Colonic mucosa (tissue), 4 donors: ENCODE measurements at places on chromosomes 16 and 17. TPM values are rescaled to one million over a fixed set of nuclear protein-coding genes. Genes with fewer than 3 reads are reported as not detected.

CAPNS2 gene
- total RNA-seq, result 0.42 TPM

PTX4 gene
- total RNA-seq, result not detected

CSF3 gene
- total RNA-seq, result 0.37 TPM

WNT9B gene
- total RNA-seq, result not detected

YBX2 gene
- 22.1 TPM for total RNA-seq

C17orf107 gene
- 0.74 TPM for total RNA-seq

PRKCB gene
- 10.7 TPM for total RNA-seq

DNA sequence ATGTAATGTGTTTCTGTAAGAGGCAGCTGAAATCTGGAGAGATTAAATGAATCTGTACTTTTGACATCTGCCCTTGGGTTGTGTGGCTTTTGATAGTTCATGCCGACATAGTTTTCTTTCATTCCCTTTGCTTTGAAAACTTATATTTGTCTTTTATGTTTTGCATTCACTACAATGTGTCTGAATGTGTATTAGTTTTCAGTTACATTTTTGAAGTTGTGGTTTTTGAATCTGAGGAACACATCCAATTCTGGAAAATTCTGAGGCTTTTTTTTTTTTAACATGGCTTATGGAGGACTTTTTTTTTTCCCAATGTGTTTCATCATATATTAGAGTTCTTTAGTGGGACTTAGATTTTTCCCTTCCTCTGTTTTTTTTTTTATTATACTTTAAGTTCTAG is 683.7 kb upstream of the SOX9 start:
- DNase-seq, result no peak

- no peak for DNase-seq
Observed at GRCh38 chr17:31401456-31402254, 10.2 kb downstream of the RAB11FIP4 start.

SDK2 gene
- 1.2 TPM for total RNA-seq

DNA sequence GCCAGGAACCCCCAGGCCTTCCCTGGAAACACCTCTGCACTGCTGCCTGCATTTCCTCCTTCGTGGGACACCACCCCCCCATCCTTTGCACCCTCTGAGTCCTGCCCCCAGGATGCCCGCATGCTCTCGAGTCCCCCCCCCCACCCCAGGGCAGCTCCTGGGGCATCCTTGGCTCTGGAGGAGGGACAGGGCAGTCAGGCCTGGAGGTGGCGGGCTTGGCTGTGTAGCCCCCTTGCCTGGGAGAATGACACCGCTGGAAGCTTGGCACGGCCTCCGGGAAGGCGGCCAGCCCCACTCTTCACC is 98.9 kb upstream of the GSE1 start:
- DNase-seq, result peak; percentile 51

- no peak for DNase-seq
Observed at GRCh38 chr17:81028506-81028858, 6.5 kb upstream of the BAIAP2 start.

DNA sequence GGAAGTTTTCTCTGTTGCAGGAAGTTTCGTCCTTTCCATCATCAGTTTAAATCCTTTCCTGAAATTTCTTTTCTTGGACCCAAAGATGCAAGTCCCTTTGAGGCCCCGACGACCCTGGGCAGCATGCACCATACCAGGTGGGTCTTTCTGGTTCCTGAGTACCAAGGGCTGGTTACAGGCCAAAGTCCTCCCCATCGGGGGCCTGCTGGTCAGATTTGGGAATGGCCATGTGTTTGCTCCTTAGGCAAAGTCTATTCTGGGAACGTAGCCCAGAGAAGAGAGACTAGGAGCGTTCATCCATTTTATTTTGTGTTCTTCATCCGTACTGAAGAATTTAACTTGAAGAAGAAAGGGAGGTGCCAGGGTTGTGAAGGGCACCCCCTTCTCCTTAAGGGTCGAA is 17.5 kb upstream of the ADAM11 start:
- DNase-seq, result no peak

DNA sequence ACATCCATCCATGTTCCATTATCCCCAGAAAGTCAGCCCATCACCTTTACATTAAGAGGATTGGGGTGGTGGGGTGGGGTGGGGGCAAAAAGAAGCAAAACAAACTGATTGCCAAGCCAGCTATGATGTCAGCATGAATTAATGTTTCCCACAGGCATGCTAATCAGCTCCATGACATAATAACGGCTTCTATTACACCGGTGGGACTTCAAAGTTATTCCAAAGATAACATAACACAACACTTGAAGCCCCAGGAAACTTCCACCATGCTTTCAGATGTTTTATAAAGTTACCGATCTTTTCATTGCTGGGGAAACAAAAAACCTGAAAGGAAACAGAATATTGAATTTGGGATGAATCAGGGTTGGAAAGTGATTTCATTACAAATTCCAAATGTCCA is 155.9 kb upstream of the IRX5 start:
- no peak for DNase-seq

MT1A gene
- 10.2 TPM for total RNA-seq

PRSS21 gene
- 1.1 TPM for total RNA-seq

DNA sequence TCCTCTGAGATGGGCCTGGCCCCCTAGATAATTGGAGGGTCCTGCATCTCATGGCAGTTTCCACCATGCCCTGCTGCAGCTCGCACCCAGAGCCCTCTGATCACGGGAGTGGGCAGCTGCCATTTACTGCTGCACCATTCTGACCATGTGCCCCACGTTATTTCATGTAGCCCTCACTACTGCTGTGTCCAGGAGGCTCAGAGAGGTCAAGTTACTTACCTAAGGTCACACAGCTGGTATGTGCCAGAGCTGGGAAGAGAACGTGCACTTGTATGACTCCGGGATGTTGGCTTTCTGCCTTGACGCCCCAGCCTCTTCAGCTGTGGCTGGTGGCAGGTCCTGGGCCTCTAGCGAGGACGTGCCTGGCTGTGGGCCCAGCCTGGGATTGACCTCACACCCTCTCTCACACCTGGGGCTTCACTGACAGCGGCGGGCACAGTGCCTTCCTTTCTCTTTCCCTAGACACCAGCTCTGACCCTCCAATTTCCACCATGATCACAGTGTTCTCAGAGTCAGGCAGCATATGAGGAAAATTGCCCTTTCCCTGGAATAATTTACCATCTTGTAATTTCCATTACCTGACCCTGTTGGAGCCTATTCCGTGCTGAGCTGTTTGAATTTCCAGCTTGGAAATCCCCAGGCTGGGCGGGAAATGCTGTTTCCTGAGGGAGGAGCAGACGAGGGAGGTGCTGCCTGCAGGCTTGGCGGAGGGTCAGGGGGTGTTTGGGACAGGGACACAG is 18.5 kb upstream of the DOC2B start:
- DNase-seq, result no peak

- no peak for DNase-seq
Observed at GRCh38 chr16:12461971-12462370, 341.7 kb downstream of the CPPED1 start.

DNA sequence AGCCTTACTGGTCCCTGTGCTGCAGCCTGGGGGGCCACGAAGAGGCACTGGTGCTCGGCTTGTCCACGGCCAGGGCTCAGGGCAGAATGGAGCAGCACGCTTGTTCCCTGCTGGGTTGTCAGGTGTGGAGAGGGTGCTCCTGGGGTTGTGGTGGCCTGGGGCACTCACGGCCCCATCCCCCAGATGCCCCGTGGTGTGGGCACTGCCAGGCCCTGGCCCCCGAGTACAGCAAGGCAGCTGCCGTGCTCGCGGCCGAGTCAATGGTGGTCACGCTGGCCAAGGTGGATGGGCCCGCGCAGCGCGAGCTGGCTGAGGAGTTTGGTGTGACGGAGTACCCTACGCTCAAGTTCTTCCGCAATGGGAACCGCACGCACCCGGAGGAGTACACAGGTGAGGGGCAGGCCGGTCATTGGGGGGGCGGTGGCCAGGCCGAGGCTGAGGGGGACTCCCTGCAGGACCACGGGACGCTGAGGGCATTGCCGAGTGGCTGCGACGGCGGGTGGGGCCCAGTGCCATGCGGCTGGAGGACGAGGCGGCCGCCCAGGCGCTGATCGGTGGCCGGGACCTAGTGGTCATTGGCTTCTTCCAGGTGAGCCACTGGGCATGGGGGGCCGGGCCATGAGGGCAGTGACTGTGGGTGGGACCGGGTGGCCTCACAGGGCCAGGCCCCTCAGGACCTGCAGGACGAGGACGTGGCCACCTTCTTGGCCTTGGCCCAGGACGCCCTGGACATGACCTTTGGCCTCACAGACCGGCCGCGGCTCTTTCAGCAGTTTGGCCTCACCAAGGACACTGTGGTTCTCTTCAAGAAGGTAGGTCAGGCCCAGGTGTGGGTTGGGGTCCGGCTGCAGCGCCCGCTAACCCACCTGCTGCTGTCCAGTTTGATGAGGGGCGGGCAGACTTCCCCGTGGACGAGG is 1.5 kb downstream of the PDIA2 start:
- DNase-seq, result no peak

DNA sequence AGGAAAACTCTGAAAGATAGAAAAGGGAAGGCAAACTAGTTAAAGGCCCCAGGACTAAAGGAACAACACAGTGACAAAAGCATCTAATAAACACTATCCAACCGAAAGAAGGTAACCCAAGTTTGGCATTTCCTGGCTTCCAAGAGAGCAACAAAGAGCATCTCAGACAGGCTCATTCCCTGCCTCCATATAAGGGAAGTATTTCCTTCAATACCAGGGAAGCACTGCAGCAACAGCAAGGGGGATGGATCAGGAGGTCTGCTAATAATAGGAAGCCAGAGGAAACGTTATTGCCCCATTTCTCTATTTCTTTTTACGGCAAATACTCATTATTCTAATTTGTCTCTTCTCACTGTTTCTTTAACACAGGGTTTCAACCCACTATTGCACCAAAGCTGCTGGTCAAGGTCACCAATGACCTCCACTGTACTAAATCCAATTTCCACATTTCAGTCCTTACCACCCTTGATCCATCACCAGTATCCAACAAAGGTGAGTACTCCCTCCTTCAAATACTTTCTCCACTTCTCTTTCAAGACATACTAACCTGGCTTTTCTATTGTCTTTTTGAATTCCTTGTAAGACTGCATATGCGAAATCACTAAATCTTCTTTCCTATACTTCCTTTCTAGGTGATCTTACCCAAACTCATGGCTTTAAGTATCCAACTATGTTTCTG is 86.1 kb downstream of the KANSL1 start:
- no peak for DNase-seq

DNA sequence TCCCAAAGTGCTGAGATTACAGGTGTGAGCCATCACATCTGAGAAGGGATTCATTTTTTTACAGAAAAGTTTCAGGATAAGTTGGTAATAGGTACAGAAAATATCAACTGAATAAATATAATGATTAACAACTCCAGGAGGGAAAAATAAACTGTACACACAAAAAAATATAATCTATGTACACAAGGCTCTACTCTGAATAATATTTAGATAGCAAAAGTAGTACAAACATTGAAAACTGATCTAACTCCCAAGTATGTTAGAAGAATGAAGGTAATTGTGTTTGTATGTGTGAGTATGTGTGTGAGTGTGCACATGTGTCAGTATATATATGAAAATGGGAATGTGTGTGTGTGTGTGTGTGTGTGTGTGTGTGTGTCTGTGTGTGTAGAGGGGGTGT is 20.4 kb downstream of the TUBD1 start:
- DNase-seq, result no peak

DNA sequence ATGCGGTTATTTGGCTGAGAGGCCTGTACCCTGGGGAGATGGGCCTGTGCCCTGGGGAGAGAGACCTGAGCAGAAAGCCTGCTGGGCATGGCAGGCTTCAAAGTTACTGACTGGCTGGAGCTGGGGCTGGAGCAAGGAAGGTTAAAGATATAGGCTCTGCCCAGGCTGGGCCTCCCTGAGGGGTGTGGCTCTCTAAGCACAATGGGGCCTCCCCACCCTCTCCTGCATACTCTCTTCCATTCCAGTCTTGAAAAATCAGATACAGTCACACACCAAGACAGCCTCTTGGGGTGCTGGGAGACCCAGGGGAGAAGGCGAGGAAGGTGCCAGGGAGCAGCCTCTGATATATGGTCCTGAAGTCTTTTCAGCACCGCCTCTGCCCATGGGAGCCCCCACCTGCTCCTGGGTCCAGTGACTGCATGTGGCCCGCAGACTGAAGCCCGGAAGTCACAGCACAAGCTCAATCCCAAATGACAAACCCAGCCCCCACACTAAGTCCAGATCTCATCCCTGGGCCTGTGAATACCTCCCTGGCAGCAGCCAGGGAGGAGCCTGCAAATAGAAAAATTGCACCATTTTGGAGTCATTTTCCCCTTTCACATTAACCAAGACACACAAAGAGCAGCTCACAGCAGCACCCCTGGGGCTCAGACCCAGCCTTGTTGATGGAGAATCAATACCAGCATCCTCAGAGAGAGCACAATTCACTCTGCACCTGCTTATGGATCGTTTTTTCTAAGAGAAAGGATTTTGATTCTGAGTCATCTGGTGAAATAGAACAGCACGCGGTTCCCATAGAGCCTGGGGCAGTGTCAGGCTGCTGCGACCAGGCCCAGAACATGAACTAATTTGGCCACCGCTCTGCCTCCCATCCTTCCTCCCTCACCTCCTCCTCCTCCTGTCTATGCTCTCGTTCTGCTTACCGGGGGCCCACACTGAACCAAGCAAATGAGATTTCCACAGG is 25.6 kb upstream of the CACNG1 start:
- DNase-seq, result no peak

ZMYND15 gene
- 1.2 TPM for total RNA-seq

- DNase-seq, result no peak
Observed at GRCh38 chr17:78885956-78886355, 17.0 kb downstream of the CEP295NL start.

- no peak for DNase-seq
Observed at GRCh38 chr16:12119562-12119961, 143.0 kb downstream of the SNX29 start.

GRCh38 chr17:64024781-64025731 is 4.6 kb upstream of the ICAM2 start:
- peak; percentile 21 for DNase-seq

DNA sequence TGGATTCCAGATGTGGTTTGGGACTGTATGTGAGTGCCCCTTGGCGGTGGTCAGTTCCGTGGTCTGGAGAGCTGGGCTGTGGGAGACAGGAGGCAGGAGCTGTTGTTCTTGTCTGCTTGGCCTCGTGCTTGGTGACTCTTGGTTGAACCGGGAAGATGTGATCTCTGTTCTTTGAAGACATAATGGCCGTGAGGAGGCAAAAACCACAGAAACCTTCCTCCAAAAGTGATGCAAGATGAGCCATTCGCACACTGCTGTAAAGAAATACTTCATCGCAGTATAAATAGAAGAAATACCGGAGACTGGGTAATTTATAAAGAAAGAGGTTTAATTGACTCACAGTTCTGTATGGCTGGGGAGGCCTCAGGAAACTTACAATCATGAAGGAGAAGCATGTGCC is 128.8 kb downstream of the RAP1GAP2 start:
- DNase-seq, result no peak

GRCh38 chr17:79866791-79867518 is 27.7 kb upstream of the CBX4 start:
- DNase-seq, result no peak

- peak; percentile 66 for DNase-seq
Observed at GRCh38 chr17:43768382-43768781, 9.8 kb upstream of the SOST start.

VEZF1 gene
- total RNA-seq, result 35.7 TPM

GRCh38 chr16:80806927-80807340 is 2.5 kb upstream of the CDYL2 start:
- DNase-seq, result no peak
